ENCODE measurements at places on chromosomes 5 and 9.

DNA sequence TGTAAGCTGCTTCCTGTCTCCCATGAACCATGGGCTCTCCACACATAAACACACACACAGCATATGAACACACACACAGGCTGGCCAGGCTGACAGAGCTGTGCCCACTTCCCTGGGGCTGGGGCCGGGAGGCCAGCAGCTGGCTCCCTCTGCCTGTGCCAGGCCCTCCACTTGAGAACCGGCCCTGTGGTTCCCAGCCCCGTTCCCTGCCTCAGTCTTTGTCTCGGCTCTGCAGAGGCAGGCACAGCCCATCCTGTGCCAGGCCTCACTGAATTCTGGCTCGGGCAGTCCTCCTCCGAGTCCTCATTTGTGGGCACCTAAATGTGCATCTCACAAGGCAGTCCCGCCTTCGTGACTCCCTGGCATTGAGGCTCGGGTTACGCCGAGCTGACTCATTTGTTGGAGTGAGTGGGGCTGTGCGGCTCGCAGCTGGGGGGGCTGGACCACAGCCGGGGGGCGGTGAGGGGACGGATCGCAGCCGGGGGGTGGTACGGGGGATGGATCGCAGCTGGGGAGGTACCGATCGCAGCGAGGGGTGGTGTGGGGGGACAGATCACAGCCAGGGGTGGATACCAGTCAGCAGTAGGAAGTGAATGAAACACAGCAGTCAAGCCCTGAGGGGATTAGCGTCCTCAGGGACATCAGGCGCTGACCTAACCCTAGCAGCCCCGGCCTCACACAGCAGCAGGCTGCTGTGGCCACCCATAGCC is 72.3 kb downstream of the PSMB7 start:
- peak; percentile 63 for DNase-seq

DNA sequence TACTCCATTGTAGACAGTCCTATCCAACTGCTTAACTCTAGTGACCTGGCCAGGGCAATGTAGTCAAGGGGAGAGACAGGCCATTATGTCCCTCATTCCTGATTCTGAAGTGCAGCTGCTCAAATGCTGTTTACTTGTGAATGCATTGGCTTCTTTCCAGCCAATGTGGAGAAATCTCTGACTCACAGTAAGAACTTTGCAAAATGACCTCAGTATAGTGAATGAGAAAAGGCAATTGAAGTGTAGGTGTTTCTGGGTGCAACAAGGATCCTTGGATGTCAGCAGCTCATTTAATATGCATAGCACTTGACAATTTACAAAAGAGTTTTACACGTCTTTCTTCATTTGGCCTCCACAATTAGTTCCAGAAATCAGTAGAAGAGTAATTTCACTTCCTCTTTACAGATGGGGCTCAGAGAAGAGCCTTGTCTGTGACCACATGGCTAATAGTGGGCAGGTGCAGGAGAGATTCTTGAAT is 367.2 kb downstream of the OSTF1 start:
- DNase-seq, result no peak

DNA sequence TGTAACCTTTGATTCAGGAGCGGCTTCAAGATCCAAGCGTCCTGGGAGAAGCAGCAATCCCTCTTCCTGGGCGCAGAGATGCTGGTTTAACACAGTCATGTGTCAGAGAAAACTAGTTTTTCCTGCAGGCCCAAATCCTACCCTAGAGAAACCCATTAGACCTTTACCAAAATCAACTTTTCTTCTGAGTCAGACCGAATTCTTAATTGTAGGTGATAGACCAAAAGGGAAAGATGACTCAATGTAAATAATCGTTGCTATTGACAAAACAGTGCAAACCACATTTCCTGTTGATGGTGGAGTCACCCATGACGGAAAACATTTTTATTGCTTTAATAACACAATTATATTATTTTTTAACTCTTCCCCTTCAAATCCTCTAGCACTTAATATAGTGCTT is 40.1 kb downstream of the SLC1A1 start:
- DNase-seq, result no peak

- DNase-seq, result no peak
Observed at GRCh38 chr9:95080961-95081647, 236.4 kb downstream of the FANCC start.

DNA sequence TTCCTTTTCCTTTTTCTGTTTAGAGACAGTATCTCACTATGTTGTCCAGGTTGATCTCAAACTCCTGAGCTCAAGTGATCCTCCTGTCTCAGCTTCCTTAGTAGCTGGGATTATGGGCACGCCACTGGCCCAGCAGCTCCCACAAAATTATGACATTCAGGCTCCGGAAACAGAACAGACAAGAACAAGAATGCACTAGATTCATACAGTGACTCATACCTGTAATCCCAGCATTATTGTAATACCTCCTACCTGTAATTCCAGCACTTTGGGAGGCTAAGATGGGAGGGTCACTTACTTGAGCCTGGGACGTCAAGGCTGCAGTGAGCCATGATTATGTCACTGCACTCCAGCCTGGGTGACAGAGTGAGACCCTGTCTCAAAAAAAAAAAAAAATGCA is 26.7 kb upstream of the B4GALT1 start:
- no peak for DNase-seq

DNA sequence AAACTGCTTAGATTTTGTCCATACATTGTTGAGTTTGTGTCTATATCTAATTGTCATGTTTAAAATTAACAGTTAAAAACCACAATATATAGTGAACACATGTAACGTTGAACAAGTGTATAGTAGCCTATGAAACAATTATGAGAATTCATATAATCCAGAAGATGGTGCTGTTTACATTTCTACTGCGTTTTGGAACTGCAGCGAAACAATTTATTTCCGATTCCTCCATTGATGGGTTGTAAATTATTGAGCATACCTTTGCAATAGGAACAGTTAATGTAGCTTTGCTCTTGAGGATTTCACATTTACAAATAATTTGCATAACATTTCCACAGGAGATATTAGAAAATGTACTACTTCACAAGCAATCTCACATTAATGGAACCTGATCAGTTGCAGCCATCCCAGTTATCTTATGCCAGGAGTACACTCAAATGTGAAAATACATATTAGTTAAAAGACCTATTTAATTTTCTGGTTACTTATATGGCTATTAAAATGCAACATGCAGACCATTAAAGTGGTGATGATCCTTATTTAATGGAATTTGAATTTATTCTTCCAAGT is 411.8 kb downstream of the CDH10 start:
- no peak for DNase-seq

DNA sequence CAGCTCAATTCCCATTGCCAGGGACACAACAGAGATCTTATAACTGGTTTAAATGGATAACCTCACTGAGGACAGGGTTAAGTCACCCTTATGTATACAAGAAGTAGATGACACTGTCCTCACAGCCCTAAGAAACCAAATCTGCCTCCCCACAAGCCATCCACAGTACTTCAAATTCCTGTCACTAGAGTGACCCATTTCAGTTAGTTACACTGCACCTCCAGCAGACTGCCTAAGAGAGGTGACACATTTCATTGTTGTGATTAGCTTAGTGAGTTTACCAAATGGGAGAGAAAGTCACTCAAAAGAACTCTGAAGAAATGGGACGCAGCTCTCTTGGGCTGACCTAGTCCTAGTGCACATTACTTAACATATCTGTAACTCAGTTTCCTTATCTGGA is 53.6 kb upstream of the HTR1A start:
- no peak for DNase-seq

DNA sequence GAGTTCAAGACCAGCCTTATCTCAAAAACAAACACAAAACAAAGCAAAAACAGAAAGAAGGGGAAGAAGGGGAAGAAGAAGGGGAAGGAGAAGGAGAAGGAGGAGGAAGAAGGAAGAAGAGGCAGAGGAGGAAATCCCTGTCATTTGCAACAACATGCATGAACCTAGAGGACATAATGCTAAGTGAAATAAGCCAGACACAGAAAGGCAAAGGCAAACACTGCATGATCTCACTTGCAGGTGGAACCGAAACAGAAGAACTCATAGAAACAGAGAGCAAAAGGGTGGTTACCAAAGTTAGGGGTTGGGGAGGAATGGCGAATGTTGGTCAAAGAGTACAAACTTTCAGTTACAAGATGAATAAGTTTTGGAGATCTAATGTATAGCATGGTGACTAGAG is 135.4 kb downstream of the UGCG start:
- no peak for DNase-seq

DNA sequence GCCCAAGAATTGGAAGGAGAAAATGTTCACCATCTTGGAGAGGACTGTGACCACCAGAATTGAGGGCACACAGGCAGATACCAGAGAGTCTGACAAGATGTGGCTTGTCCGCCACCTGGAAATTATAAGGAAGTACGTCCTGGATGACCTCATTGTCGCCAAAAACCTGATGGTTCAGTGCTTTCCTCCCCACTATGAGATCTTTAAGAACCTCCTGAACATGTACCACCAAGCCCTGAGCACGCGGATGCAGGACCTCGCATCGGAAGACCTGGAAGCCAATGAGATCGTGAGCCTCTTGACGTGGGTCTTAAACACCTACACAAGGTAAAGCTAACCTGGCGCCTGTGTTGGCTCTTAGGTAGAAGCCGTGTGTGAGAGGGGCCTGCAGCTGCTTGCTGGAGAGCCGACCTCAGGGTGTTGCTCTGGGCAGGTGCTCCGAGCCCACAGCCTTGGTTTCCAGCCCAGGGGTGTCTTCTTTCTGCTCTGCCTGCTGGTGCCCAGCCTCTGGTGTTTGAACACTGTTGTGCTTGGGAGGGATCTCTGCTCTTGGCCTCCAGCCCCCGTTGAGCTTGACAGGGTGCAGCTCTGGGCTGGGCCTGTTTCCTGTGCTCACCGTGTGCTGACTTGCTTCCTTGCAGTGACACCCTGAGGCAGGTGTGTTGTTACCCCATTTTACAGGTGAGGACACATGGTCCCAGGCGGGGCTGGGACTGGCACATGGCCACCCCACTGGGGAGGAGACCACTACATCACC is 10.9 kb downstream of the EXOC3 start:
- DNase-seq, result no peak

GRCh38 chr9:127509261-127509954 is 58.1 kb downstream of the LRSAM1 start:
- no peak for DNase-seq

GRCh38 chr5:67032921-67033664 is 163.5 kb downstream of the CD180 start:
- no peak for DNase-seq

DNA sequence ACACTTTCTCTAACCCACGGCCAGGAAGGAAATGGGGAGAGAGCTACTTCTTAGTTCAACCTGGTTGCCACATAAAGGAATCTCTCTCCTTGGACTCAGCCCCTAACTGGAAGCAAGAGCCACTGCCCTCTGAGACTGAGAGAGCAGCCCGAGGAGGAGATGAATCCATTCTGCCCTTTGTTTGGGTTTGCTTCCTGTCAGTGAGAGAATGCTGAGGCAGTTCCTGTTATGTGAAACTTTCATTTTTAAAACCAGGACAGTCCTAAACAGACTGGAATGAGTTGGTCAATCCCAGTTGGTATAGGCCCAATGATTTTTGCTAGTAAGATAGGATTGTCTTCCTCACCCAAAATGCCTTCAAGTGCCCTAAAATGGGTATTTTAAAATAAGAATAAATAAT is 205.1 kb downstream of the NTRK2 start:
- DNase-seq, result no peak

GRCh38 chr9:99590410-99590809 is 231.3 kb upstream of the NR4A3 start:
- no peak for DNase-seq

DNA sequence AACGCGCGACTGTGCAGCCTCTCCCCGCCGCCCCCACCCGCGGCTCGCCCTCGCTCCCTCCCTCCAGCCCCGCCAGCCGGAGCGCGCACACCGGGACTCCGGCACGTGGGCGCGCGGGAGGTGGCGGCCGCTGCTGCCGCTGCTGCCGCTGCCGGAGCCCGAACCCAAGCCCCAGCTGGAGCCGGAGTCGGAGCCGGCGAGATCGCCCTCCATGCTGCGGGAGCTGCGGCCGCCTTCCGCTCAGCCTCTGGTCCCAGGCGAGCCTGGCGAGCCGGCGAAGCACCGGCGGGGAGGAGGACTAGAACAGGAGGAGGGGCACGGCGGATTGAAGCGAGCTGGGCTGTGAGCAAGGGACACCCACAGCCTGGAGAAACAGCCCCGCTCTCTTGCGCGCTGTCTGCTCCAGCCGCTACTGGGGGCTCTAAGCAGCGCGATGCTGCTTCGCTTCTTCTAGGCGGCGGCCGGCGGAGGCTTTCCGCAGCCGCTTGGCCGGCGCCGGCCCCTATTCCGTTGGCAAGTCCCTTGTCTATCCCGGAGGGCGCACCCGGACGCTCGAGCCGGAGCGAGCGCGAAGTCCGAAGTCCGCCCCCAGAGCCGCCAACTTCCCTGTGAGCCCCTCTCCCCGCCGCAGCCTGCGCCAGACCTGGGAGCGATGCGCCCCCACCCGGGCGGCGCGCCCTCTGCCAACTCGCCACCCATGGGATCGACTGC is 598.7 kb upstream of the SGCD start:
- peak; percentile 2 for DNase-seq

DNA sequence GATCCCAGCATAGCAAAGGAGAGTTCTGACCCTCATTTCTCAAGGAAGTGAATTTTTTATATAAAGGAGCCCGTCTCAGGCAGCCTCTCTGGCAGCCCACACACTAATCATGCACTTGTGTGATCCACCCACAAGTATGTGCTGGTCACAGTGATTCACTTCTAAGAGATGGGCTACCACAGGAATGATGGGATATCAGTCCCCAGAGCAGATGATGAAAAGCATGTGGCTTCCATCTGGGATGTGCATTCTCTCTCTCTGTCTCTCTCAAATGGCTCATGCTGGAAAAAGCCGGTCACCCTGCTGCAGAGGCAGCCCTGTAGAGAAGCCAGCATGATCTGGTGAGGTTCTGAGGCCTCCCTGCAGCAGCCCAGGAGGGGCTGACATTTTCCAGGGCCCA is 74.2 kb upstream of the ADCY2 start:
- DNase-seq, result peak; percentile 96

DNA sequence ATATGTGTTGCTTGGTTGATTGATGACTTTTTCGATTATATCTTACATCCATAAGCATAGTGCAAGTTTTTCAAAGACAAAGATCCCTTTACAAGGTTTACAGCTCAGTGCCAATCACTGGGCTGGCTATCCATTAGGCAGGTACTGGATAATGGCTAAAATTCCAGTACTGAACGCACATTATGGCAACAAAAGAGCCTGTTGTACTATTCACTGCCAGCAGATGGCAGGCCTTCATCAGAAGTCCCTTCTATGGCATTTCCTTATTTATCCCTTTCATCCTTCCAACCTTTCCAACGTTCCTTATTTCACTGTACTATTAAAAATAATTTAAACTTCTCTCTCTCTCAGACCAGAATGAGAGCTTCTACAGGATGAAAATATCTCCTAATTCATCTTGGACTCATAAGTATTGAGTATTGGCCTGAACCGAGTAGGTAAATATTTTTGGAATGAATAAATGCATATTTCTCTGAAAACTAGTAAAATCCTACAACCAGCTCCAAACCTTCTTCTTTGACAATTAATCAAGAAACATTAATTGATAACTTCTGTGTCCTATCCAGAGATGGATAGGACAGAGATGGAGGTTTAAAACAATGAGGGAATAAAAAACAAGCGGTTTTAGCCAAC is 6.7 kb upstream of the WNT8A start:
- no peak for DNase-seq

All from BJ (cell line).